ENCODE measurements at places on chromosomes 13 and 19. TPM values are rescaled to one million over a fixed set of nuclear protein-coding genes. Genes with fewer than 3 reads are reported as not detected.

CRX gene
- total RNA-seq: not detected

ZNF99 gene
- under 0.01 TPM for total RNA-seq

UNC13A gene
- total RNA-seq: under 0.01 TPM

ZNF888 gene
- 3.8 TPM for total RNA-seq

ERICH6B gene
- not detected for total RNA-seq

SLC10A2 gene
- not detected for total RNA-seq

FBXO27 gene
- not detected for total RNA-seq

SHANK1 gene
- total RNA-seq: 0.21 TPM

ZNF627 gene
- 11.5 TPM for total RNA-seq

MISP3 gene
- 1.7 TPM for total RNA-seq

CLIP3 gene
- total RNA-seq: 0.10 TPM

ITPKC gene
- total RNA-seq: 6.7 TPM

GIPC3 gene
- total RNA-seq: 0.21 TPM

ZNF628 gene
- total RNA-seq: 3.5 TPM

ETV2 gene
- not detected for total RNA-seq

LCP1 gene
- total RNA-seq: 899 TPM
